ENCODE measurements at places on chromosomes 3 and 15. TPM values are rescaled to one million over a fixed set of nuclear protein-coding genes. Genes with fewer than 3 reads are reported as not detected.

Gene PRTG
- total RNA-seq: 1.5 TPM

Gene PTH1R
- total RNA-seq: 1.00 TPM

Gene MYO5C
- total RNA-seq: under 0.01 TPM

Gene FOXL2
- 11.2 TPM for total RNA-seq

Gene CEMIP
- 14.6 TPM for total RNA-seq

Gene SLC35G2
- total RNA-seq: 14.2 TPM

Gene ZNF660
- 1.7 TPM for total RNA-seq

Gene SLC9C1
- 0.12 TPM for total RNA-seq

Gene CCDC13
- total RNA-seq: 0.33 TPM

Gene SHC4
- 1.7 TPM for total RNA-seq

Gene IL12A
- 4.1 TPM for total RNA-seq

Gene HYKK
- total RNA-seq: 4.9 TPM

Gene CHRM5
- total RNA-seq: 0.75 TPM

Gene DUOXA1
- total RNA-seq: not detected

Gene CPNE4
- not detected for total RNA-seq
